ENCODE measurements at places on chromosomes 6 and 20.

DNA sequence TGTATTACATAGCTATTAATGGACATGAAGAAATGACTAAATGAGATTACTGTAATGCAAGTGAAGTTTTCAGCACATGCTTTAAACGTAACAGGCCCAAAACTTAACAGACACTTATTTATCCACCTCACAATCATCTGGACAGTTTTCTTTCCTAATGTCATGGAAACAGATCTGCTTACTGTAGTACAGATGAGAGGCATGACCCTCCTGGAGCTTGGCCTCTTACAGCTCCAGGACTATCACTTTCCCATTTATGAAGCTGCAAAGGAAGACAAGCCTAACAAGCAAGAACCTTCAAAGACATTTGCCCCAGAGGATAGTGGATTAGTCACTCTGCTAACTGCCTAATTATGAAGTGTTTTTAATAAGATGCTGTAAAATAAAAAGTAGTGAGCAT lies 419.3 kb downstream of the PHF3 start:
- no peak for DNase-seq

GRCh38 chr6:101393829-101394251 lies 332 bp downstream of the GRIK2 start:
- no peak for DNase-seq

DNA sequence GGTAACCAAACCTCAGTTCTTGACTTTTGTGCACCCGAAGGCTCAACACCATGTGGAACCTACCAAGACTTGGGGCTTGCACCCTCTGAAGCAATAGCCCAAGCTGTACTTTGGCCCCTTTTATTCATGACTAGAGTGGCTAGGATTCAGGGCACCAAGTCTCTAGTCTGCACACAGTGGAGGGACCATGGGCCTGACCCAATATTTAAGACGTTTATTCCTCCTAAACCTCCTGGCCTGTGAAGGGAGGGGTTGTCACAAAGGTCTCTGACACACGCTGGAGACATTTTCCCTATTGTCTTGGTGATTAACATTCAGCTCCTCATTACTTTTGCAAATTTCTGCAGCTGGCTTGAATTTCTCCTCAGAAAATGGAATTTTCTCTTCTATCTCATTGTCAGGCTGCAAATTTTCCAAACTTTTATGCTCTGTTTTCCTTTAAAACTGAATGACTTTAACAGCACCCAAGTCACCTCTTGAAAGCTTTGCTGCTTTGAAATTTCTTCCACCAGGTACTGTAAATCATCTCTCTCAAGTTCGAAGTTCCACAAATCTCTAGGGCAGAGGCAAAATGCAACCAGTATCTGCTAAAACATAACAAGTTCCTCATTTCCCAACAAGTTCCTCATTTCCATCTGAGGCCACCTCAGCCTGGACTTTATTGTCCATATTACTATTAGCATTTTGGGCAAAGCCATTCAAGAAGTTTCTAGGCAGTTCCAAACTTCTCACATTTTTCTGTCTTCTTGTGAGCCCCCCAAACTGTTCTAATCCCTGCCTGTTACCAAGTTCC lies 481.4 kb upstream of the BTBD3 start:
- DNase-seq, result no peak

DNA sequence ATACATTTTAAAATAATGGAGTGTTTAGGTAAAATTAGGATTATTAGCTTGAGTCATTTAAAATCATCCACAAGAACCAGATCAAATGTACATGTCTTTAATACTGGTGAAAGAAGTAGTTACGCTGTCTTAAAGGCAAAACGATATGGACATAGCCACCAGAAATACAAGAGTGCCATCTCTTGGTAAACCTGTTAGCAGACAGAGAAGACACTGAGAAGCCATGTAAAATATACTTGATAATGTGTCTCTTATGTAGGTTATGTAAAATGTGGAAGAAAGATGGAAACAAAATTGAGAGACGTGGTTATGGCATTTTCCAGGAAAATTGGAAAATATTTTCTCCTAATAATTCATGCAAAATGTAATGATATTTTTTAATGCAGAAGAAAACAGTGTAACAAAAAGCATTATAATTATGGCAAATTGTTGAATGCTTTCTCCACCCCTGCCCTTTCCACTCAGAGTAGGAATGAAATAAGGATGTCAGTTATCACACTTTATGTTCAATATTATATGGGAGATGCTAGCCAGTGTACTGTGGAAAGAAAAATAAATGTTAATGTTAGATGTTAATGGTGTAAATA lies 12.2 kb upstream of the SLC17A2 start:
- no peak for DNase-seq

GRCh38 chr6:51303338-51303737 lies 484.7 kb downstream of the TFAP2B start:
- no peak for DNase-seq

DNA sequence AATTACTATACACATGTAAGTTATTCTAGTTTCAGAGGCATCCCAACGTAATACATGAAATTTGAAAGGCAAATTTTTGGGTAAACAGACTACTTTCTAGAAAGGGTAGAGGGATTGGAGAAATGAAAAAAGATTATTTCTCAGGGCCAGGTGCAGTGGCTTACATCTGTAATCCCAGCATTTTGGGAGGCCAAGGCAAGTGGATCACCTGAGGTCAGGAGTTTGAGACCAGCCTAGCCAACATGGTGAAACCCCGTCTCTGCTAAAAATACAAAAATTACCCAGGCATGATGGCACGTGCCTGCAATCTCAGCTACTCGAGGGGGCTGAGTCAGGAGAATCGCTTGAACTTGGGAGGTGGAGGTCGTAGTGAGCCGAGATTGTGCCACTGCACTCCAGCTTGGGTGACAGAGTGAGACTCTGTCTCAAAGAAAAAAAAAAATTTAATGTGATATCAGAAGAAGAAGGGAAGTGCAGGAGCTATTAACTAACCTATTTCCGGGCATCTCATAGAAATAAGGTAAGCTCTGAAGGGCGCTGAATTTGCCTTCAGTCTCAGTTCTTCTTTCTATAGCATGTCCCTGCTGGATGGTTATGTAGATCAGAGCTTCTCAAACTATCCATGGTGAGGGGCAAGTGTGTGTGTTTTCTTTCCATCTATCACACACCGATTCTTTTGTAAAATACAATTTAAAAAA lies 100.3 kb upstream of the MTHFD1L start:
- DNase-seq, result no peak

- DNase-seq, result no peak
Measured at GRCh38 chr6:14804785-14805210, 441.1 kb upstream of the JARID2 start.

- DNase-seq, result no peak
Measured at GRCh38 chr6:155955038-155955437, 499.4 kb upstream of the NOX3 start.

GRCh38 chr6:159481897-159482296 lies 211.1 kb downstream of the SOD2 start:
- no peak for DNase-seq

GRCh38 chr6:166027761-166028160 lies 139.9 kb downstream of the TBXT start:
- DNase-seq, result no peak

GRCh38 chr6:53737746-53738145 lies 57.1 kb upstream of the LRRC1 start:
- no peak for DNase-seq

- no peak for DNase-seq
Measured at GRCh38 chr6:167984144-167984719, 13.2 kb upstream of the KIF25 start.

DNA sequence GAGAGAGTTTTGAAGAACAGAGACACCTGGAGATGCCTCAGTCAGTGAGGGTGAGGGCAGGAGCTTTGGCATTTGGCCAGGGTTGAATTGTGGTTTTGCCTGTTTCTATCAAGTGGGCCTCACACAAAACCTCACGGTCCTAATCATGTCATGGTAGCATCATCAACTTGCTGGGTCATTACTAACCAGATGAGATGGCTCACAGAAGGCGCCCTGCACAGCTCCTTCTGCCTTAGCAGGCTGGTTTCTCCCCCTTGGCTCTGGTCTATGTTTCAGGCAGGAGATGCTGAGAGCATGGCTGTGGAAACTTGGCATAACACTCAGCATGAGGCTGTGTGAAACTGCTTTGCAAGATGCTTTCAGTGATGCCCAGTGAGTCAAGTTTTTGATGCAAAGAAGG lies 99.3 kb downstream of the LRRC1 start:
- no peak for DNase-seq

DNA sequence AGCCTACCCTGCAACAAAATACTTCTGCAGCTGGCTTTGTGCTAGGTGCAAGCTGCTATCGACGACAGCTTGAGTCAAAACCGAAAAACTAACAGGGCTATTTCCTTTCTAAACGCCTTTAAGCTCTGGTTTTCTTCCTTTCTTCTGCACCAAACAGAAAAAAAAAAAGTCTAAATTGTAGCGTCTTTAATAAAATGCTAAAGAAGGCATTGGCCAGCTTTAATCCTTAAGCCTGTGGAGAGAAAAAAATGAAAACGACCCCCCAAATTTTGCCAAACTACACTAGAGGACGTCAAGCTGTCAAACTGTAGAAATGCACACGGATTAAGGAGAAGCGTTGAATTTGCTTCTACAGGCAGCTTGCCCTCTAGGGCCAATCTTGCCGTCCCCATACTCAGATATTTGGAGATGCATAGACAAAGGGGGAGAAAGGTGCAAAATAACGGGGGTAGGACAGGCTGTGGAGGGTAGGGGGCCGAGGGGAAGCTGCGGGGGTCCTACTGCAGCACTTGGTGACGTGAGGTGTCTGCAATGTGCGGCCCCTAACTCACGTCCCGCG lies 1.4 kb upstream of the NRN1 start:
- no peak for DNase-seq

DNA sequence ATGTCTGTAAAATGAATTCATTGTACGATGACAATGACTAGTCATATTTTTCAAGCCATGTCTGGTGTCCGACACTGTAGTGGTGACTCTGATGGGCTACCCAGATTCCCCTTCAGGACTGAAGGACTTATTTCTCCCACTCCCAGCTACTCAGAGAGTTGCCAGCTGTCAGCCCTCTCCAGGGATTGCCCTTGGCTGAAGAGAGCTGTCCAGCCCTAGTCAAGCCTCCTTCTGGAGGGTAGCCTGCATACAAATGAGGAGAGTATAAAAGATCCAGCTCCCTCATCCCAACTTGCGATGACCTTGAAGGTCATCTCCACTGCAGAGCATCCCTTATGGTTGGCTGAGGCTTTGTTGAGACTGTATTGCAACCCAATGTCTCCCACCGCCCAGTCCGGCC lies 29.9 kb downstream of the JPH2 start:
- DNase-seq, result no peak

DNA sequence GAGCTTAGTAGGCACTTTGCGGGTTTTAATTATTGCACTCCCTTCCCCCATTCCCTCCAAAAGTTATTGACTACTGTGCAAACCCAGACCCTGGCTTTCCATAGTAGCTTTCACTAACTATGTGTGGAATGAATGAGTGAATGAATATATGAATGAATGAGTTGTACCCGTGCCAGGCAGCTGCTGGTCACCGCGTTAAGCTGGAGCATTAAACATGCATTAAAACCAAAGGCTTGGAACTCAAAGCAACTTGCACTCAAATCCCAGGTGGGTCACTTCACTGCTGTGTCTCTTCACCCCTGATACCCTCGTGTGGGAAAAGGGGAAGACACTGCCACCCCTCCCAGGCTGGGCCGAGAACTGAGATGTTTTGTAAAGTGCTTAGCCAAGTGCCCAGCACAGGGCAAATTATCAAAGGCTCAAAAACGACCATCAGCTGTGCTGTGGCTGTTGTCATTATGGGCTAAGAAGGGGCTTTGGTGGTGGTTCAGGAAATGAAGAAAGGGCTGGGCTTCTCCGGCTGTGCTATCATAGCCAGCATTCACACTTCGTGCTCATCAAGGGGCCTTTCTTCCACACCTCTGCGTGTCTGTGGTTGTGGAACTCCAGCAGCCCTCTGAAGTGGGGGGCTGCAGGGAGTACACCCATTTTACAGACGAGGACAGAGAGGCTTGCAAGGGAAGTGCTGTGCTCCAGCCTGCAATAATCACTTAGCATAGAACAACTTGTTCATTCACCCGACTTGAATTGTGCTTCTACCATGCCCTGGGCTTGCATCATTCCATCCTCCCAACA lies 60.2 kb upstream of the STX16 start:
- DNase-seq, result no peak

DNA sequence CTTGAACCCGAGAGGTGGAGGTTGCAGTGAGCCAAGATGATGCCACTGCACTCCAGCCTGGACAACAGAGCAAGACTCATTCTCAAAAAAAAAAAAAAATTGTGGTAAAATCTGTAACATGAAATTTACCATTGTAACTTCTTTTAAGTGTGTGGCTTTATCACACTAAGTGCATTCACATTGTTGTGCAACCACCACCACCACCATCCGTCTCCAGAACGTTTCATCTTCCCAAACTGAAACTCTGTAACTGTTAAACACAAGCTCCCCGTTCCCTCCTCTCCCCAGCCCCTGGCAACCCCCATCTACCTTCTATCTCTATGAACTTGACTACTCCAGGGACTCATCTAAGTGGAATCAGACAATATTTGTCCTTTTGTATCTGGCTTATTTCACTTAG lies 29.7 kb downstream of the PDRG1 start:
- no peak for DNase-seq

- DNase-seq, result no peak
Measured at GRCh38 chr20:17023036-17023435, 203.8 kb upstream of the PCSK2 start.

DNA sequence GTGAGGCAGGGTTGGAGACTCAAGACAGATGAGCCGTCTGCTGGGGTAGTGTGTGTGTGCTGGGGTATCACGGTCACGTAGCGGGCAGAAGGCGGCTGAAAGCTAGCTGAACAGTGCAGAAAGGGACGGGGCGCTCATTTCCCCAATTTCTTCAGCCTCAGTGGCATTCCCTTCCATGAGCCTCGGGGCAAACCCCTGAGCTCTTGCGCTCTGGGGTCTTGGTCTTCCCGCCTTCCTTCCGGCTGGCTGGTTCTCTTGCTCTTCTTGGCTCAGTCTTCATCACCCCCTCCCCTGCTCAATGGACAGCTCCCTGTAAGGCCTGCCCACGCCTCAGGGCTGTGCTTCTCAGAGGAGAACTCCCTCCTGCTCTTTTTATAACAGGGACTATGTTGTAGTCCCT lies 15.5 kb upstream of the TMEM181 start:
- no peak for DNase-seq

DNA sequence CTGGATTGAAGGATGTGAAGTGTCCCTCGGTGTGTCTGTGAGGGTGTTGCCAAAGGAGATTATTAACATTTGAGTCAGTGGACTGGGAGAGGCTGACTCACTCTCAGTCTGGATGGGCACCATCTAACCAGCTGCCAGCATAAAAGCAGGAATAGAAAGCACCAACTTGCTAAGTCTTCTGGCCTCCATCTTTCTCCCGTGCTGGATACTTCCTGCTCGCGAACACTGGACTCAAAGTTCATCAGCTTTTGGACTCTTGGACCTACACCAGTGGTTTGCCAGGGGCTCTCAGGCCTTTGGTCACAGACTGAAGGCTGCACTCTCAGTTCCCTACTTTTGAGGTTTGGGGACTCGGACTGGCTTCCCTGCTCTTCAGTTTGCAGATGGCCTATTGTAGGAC lies 220.3 kb upstream of the LRFN2 start:
- no peak for DNase-seq

GRCh38 chr6:162922563-162923166 lies 194.9 kb downstream of the PACRG start:
- DNase-seq, result no peak

GRCh38 chr20:21503345-21503744 lies 10.5 kb downstream of the NKX2-2 start:
- DNase-seq, result no peak

GRCh38 chr6:67608099-67608749 lies 1026.9 kb upstream of the ADGRB3 start:
- DNase-seq, result peak; percentile 64

All from LNCaP clone FGC (cell line).